ENCODE measurements at places on chromosomes 12 and 14. TPM values are rescaled to one million over a fixed set of nuclear protein-coding genes. Genes with fewer than 3 reads are reported as not detected.
A peak's percentile ranks its signal among the peaks of the same experiment; 100 is the strongest.

DNA sequence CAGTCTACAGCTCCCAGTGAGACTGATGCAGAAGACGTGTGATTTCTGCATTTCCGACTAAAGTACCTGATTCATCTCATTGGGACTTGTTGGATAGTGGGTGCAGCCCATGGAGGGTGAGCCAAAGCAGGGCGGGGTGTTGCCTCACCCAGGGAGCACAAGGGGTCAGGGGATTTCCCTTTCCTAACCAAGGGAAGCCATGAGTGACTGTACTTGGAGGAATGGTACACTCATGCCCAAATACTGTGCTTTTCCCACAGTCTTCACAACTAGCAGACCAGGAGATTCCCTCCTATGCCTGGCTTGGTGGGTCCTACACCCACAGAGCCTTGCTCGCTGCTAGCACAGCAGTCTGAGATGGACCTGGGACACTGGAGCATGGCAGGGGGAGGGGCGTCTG is 21.0 kb upstream of the ABCC9 start:
- no peaks in the 10 kb centered on the region for H3K27me3 ChIP-seq
- H3K4me1 ChIP-seq, result no peaks in the 10 kb centered on the region
- no peak overlapping the region for H3K27ac ChIP-seq
- H3K4me3 ChIP-seq, result no peak overlapping the region

Gene MRPL42
- total RNA-seq, result 14.0 TPM

DNA sequence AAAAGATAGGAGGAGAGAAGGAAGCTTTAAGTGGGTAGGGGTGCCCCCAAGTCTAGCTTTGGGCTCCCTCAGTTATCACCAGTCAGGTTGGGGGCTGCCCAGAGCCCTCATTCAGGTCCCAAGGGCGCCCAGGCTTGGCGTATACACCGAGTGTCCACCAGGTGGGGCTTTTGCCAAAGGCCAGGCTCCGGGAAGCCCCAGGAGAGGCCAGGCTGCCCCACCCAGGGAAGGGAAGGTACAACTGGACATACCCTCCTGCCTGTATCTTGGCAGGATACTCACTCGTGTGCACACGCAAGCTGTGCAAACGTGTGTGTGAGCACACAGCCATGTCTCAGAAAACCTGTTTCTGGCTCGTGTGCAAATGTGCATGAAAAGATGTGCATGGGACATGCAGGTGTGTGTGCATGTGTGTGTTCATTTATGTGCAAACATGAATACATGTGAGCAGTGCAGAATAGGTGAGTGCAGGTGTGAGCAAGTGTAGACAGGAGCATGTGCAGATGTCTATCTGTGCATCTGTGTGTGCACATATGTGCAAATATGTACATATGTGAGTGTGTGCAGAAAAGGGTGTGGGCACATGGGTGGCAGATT is 103.9 kb upstream of the MYL2 start:
- no peaks in the 10 kb centered on the region for H3K36me3 ChIP-seq
- peak; percentile 20 for DNase-seq
- no peak overlapping the region for H3K4me3 ChIP-seq
- no peaks in the 10 kb centered on the region for H3K4me1 ChIP-seq
- no peak overlapping the region for H3K27ac ChIP-seq

- DNase-seq, result peak; percentile 80
- H3K4me3 ChIP-seq, result peak overlapping the region; percentile 69
- peaks cover 21% of the 10 kb centered on the region for H3K27me3 ChIP-seq
- peaks cover 36% of the 10 kb centered on the region for H3K4me1 ChIP-seq
- peaks cover 5% of the 10 kb centered on the region for H3K36me3 ChIP-seq
- peak overlapping the region; percentile 82 for H3K27ac ChIP-seq
These were observed 9.5 kb downstream of the SHMT2 start for GRCh38 chr12:57238854-57239554.

GRCh38 chr14:69464379-69464778 is 20.1 kb upstream of the PLEKHD1 start:
- no peak for DNase-seq
- H3K27me3 ChIP-seq, result no peaks in the 10 kb centered on the region
- no peak overlapping the region for H3K27ac ChIP-seq
- no peaks in the 10 kb centered on the region for H3K4me1 ChIP-seq
- no peak overlapping the region for H3K4me3 ChIP-seq

DNA sequence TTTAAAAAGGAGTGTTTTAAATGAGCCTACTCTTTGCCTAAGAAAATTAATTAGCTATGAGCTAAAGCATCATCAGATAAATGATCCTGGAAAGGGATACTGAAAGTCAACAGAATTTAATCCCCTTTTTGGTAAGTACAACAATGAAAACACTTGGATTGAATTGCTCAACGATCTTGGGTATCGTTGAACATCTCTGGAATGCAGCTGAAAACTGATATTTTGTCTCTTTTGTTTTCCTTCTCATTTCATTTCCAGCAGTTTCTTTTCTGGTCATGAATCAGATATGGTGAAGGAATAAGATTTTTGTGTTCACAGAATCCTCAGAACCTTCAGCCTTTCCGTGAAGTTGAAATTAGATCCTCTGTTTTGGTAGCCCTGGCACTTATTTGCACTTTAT is 771.2 kb downstream of the FSCB start:
- no peaks in the 10 kb centered on the region for H3K4me1 ChIP-seq
- H3K27me3 ChIP-seq, result no peaks in the 10 kb centered on the region
- no peak for DNase-seq
- no peaks in the 10 kb centered on the region for H3K36me3 ChIP-seq
- H3K27ac ChIP-seq, result no peak overlapping the region

DNA sequence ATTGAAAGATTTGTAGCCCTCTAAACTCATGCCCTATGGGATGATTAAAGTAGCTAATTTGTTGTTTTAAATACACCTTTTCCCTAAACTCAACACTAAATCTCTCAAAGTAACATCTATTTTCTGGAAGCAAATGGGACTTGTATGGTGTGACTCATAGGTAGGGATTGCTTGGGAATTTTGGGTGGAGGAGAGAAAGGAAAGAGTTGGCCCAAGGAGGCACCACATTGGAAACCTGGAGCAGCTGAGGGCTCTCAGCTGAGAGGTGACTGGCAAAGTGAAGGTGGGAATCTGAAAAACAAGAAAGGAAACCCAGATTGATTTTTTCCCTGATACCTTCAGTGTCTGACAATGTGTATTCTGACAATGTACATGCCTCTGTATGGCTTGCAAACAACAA is 114.8 kb upstream of the PRICKLE1 start:
- H3K27ac ChIP-seq, result no peak overlapping the region
- peaks cover 9% of the 10 kb centered on the region for H3K4me1 ChIP-seq
- no peak for DNase-seq
- H3K27me3 ChIP-seq, result no peaks in the 10 kb centered on the region
